ENCODE measurements at places on chromosomes 16 and 17.

- DNase-seq = no peak
These were observed 31.5 kb downstream of the QPRT start for GRCh38 chr16:29710227-29711219.

- no peak for DNase-seq
These were observed 74.1 kb downstream of the SPECC1 start for GRCh38 chr17:20083156-20083859.

DNA sequence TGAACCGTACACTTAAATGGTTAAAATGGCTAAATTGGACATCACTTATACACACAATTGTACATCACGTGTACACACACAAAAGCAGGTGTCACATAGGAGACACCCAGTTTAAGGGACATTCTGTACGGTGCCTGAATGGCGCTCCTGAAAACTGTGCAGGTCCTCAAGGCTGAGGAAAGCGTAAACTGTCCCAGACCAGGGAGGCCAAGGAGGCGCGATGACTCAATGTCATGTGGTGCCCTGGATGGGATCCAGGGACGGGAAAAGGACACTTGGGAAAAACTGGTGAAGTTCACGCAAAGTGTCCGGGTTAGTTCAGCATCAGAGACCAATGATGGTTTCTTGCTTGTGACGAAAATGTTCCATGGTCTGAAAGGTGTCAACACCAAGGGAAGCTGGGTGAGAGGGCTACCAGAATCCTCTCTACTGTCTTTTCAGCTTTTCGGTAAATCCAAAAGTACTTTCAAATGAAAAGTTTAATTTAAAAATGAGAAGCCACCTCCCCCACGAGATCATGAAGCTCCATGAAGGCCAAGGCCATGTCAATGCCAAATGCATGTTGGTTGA lies 112.2 kb downstream of the CMIP start:
- no peak for DNase-seq

- no peak for DNase-seq
These were observed 110.1 kb upstream of the ASIC2 start for GRCh38 chr17:33403194-33403593.

- DNase-seq = no peak
These were observed 189.6 kb upstream of the NLRP1 start for GRCh38 chr17:5773816-5774360.
